ENCODE measurements at places on chromosomes 13 and 19.

DNA sequence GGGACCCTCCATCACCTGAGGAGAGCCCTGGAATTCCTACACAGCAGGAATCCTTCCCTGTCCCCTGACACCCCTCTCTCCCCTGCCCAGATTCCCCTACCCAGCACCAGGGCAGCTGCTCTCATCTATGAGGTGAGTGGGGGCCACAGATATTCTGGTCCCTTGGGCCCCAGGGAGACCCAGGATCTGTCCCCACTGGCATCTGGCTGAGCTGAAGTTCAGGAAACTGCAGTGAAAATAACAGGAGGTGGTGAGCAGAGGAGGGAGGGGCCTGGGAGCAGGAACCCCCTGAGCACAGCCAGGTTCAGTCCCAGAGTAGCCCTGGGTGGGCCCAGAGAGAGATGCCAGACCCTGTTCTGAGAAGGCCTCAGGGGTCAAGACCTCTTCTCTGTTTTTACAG is 10.1 kb downstream of the CEACAM21 start:
- no peak for DNase-seq

- DNase-seq: no peak
These were observed 2.4 kb downstream of the METTL21C start for GRCh38 chr13:102692491-102692826.

GRCh38 chr13:106650690-106651205 is 82.8 kb upstream of the ARGLU1 start:
- no peak for DNase-seq

DNA sequence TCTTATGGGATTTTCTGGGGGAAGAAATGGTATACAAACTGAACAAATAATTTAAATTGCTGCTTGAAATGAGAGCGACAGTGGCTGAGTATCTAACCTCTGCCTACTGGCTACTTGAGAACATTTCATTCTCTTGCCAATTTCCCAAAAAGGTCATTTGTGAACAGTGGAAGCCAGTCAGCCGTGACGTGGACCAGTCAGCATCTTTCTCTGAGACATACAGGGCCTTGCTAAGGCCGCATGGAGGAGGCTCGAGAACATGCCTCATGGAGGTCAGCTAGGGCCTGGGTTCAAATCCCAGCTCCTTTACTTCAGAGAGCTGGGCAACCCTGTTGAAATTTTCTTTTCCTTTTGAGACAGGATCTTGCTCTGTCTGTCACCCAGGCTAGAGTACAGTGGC is 20.3 kb downstream of the ZC3H4 start:
- peak; percentile 46 for DNase-seq

- no peak for DNase-seq
These were observed 47.9 kb upstream of the INTS6 start for GRCh38 chr13:51500687-51501086.

DNA sequence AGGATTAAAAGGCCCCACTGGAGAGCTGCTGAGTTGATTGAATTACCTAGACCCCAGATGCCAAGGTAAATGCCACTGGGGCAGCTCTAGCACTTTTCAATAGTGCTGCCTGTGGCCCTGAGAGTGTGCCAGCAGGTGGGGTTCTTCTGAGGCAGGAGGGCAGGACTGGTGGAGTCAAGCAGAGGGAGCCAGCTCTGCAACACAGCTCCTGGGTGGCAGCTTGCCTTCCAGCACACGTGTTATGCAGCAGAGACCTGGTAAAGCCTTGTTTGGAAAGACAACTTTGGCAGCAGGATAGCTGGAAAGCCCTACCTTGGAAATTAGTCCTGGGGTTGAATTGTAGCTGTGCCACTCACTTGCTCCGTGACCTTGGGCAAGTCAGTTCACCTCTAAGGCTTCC is 306.6 kb downstream of the ATP8A2 start:
- DNase-seq: no peak

GRCh38 chr13:76597868-76598267 is 288.3 kb downstream of the KCTD12 start:
- no peak for DNase-seq

DNA sequence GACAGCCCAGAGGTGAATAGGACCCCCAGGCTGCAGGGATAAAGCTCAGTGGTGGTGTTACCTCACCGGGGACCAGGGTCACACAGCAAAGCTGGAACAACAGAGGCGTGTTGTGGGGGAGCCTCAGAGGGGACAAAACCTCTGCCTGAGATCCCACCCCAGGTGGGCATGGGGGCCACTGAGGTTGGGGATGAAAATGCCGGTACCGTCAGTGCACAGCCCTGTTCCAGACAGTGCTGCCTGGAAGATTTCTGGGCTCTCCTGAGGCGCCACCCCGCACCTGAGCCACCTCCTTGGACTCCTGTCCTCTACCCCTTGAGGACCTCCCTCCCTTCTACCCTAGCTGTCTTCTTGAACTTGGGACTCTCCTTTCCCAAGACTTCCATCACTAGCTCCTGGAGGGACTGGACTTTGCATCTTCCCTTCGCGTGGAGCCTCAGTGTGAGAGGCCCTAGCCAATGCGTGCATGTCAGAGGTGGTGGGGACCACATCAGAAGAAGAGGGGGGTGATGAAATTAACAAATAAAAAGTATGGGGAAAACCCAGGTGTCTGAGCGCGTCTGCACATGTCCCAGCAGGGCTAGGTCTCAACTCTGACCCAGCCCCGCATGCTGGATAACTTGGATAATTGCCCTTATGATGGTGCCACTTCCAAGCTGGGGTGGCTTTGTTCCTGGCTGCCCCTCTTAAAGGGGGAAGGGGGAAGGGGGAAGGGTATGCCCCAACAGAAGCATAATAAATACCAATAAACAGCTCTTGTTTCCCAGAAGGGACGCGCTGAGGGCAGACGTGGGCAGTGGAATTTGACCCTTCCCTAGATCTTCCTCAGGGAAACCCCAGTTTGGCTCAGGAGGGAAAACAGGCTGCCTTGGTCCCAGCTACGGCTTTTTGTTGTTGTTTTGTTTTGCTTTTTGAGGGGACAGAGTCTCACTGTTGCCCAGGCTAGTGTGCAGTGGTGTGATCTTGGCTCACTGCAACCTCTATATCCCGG is 11.6 kb downstream of the CNFN start:
- no peak for DNase-seq

DNA sequence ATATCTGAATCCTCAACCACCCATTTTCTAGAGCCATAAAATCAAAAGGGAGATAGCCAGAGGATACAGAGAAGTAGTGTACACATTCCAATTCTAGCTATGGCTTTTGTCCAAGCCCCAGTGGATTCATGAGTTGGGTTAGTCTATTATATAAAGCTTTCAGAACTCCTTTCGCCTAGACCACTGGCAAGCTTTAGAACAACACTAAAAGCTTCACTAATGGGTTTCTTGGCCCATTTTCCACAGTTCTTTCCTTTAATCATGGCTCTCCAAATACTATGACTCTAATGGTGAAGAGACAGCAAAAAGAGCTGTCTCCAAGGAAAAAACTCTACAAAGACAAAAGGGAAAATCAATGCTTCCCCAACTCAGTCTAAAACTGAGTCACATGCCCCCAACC is 48.2 kb upstream of the SLITRK5 start:
- no peak for DNase-seq

DNA sequence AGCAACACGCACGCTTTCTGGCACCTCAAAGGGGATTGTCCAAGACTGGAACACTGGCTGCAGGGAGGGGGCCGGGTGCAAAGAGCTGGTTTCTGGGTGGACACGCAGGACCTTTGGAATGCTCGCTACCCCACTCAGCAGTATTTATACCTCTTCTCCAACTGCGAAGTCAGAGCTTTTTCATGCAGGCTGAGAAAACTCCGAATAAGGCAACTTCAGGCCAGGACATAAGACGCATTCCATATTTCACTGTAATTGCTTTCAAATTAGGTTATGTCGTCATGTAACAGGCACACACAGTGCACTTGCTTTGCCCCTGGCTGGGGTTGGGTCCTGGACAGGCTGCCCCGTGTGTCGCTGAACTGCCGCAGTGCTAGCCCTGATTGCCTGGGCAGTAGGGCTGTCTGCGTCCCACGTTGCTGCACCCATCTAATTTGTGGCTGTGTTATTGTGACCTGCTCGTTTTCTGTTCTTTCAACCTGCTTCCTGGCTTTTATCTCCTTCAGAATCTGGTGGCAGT is 44.5 kb downstream of the ACTN4 start:
- DNase-seq: no peak

DNA sequence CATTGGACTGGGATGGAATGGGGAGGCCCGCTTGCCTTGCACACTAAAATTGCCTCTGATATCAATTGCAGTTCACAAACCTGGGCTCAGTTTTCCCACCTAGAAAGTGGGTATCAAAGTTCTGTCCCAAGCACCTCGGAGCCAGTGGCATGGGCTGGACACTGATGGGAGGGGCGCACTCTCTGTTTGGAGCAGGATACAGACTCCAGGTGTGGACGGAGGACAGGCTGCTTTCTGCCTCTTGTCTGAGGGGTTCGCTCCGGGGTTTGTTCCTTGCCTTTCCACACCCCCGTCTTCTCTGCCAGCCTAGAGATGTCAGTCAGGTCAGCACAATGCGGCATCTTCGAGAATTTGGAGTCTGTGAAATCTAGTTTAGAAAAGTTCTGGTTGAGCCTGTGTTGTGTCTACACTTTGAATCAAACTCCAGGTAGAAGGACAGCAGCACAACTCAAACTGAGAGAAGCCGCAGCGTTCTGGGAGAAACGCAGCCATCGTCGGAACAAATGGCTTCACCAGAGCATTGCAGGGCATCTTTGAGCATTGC is 141.9 kb downstream of the TEX29 start:
- no peak for DNase-seq

DNA sequence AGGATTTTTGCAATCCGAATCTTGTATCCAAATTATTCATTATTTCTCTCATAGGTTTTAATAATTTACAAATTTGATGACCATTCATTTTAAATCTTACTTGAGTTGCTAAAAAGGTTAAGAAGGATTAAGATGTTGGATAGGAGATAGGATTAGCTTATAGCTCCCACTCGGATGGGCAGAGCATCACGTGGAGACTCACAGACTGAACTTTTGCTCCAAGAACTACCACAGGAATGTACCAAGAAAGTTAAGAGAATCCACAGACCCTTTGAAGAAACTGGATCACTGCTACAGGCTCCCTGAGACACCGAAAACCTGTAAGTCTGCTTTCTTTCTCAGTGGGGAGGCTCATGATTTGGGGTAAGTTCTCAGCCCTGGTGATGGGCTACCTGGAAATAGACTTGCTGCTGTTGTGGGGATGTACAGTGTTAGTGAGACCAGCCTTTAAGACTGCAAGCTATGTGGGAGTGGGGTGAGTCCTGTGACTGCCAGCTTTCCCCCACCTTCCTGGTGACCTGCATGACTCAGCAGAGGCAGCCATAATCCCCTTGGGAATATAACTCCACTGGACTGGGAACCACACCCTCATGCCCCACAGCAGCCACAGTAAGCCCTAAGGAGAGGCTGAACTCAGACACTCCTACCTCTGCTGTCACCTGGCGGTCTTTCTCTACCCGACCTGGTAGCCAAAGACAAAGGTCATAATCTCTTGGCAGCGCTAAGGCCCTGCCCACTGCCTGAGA is 1458.0 kb downstream of the OLFM4 start:
- no peak for DNase-seq

DNA sequence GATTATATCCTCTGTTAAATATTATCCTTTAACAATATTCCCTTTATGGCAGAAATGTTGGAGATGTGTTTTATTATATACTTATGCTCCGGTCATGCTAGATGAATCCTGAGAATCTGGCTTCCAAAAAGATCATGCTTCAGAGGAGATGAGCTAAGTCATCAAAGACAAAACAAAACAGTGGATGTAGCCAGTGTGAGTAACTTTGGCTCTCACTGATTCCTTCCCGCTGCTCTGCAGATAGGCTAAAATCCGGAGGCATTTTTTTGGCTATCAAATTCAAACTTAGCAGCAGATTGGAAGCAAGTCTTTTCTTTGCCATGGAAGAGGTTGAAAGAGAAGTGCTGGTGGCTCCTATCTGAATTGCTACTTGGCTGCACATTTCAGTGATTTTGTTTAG is 295.9 kb downstream of the GPC6 start:
- no peak for DNase-seq

GRCh38 chr13:42984026-42984425 is 8.0 kb downstream of the EPSTI1 start:
- no peak for DNase-seq

GRCh38 chr19:19434483-19435045 is 29.1 kb downstream of the GATAD2A start:
- no peak for DNase-seq

DNA sequence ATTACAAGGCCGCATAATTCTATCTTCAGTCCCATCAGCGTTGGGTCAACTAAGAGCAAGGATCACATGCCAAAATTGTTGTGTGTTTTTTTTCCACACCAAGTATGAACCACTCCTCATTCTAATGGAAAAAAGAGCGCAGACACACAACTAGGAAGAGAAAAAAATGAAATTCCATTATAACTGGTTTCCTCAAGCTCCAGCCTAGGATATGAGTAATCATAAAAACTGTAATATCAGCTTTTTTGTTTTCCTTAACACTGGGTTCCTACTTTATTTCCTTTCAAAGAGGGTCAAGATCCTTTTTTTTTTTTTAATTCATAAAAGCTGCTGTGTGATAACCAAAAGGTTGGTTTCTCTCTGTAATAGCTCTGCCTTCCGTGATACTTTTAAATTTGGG is 19.4 kb downstream of the TSHZ3 start:
- DNase-seq: no peak

DNA sequence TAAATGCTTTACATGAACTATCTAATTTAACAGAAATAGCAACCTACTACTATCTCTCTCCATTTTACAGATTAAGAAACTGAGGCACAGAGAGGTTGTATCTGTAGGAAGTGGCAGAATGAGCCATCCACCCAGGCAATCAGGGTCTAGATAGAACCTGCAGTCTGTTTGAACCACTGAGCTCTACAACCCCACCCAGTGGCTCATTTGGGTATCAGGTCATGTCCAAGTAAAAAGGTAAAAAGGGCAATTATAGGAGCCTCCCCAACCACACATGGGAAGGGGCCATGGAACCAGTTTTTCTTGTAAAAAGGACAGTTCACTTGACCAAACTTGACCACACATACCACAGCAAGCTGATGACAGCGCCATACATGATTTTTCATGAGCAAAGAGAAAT is 92.9 kb upstream of the SGCG start:
- DNase-seq: peak; percentile 2

- no peak for DNase-seq
These were observed 9.1 kb downstream of the ZMYM2 start for GRCh38 chr13:19967621-19968020.

DNA sequence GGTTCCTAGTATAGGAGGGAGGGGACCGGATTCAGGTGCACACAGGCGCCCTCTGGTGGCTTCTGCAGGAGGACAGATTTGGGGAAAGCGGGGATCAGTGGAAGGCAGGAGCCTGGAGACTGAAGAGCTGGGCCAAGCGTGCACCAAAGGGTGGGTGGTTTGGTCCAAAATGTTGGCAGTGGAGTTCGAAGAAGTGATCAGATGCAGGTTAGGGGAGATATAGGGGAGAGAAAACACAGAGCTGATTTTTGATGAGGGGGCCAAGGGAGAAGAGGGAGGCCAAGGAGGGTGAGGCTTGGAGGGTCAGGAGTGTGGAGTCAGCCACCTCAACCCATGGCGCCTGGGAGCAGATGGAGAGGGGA is 6.8 kb upstream of the CARM1 start:
- peak; percentile 62 for DNase-seq
